ENCODE measurements at places on chromosomes 4 and X.

DNA sequence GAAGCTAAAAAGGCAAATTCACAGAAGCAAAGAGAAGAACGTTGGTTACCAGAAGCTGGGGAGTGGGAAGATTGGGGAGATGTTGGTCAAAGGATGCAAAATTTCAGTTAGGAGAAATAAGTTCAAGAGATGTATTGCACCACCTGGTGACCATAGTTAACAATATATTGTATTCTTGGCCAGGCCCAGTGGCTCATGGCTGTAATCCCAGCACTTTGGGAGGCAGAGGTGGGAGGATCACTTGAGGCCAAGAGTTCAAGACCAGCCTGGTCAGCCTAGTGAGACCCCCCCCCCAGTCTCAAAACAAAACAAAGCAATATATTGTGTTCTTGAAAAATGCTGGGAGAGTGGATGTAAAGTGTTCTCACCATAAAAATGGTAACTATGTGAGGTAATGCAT is 67.9 kb downstream of the TAB3 start:
- no peak for DNase-seq

DNA sequence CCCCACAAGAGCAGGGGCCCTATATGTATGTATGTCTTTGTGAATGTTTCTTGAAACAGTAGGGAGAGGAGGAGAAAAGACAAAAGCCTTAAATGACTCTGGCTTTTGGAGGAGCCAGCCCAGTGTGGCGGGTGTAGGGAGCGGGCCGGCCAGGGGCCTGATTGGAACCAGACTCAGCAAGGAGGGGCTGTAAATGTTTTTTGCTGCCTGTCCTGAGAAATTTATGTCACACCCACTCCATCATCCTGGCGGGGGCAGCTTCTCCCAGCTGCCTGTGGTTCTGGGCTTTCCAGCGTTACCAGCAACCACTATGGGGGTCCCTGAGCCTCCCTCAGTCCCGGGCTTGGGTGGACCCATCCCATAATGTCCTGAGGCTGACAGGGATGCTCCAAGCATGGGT is 130.8 kb downstream of the PJA1 start:
- DNase-seq = no peak

- no peak for DNase-seq
These were observed 106.2 kb upstream of the RAPGEF2 start for GRCh38 chr4:158996669-158997074.

DNA sequence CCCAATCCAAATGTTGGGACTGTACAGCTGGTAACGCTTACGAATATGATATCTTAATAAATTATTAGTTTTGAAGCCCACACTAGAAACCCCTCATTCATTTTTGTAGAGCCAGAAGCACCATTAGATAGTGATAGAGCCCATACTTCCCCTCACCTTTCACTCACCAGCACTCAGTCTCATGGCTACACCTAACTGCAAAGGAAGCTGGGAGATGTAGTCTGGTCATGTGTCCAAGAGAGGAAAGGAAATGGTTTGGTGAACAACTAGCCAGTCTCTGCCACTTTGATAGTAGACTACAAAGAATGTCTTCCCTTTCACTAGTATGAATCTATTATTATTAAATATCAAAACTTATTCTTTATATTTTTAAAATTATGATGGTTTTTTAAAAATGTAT is 77.1 kb upstream of the EGFL6 start:
- DNase-seq = no peak

- no peak for DNase-seq
These were observed 8.5 kb downstream of the MXD4 start for GRCh38 chr4:2253160-2254084.

GRCh38 chrX:108090491-108091263 is 665 bp downstream of the PSMD10 start:
- DNase-seq = no peak

GRCh38 chr4:77710059-77710458 is 104.4 kb downstream of the CXCL13 start:
- DNase-seq = no peak

DNA sequence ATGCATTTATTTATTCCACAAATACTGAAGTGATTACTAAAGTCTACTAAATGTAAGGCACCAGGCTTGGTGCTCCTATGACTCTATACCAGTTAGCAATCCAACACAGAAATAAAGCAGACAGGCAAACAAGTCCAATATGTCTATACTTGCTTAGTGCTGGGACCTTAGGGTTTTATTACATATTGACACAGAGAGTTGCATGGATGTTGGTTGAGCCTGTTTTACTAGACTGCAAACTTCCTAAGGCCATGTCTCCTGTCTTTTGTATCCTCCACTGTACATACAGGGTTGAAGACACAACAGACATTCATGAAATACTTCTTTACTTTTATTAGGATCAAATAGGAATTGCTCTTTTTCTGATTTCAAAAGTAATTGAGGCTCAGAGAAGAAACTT is 69.0 kb downstream of the LNX1 start:
- no peak for DNase-seq

- DNase-seq = no peak
These were observed 132.1 kb downstream of the NSUN7 start for GRCh38 chr4:40881851-40882250.

DNA sequence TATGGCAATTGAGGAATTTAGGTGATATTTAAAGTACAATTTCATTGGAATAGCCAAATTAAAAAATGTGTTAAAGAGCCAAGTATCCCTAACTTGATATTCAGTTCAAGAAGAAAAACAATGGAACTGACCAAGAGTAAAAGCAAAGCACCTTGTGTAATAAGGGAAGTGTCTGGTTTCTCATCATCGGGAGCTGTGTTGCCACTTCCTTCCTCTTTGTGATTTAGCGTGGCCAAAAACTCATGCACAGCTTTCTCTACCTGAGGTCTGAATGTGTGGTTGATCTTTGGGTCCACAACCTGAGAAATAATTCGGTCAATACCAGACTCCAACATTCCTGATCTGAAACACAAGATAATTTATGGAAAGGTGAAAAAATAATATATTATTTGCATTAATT is 12.4 kb downstream of the BOD1L1 start:
- no peak for DNase-seq

GRCh38 chr4:144411119-144411518 is 234.8 kb upstream of the HHIP start:
- no peak for DNase-seq

DNA sequence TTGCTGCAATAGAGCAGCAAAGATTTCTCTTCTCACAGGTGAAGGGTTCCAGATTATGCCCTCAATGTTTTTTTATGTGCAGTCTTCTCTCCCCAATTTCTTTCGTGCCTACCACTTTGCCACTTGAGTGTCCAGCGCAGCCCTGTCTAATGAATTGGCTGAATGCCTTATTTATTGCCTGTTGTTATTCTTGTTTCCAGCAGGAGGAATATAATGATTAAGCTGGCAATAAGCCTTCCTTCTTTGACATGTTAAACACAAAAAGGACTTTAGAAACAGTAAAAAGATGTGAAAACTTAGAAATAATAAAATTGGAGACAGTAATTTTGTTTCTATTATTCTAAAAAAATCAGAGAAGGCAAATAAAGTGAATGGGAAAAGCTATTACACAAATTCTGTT is 34.6 kb upstream of the FRAS1 start:
- DNase-seq = no peak

GRCh38 chr4:3391422-3391821 is 50.3 kb upstream of the HGFAC start:
- DNase-seq = no peak

DNA sequence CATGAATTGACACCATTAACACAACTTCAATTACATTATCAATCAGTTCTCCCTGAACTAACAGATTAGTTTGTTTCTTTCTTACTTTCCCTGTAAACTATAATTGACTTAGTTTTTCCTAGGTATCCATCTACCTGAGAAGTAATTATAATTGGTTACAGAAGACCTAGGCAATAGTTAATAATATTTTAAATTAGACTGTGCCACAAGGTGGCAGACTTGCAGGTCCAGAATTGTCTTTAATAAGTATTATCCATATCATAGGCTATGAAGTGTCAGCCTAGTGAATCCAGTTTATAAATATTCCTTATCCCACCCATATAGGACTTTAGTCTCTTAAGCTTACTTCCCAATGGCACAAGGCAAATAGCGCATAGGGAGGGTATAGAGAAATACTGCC is 48.9 kb upstream of the FAM47B start:
- DNase-seq = no peak

GRCh38 chr4:3775005-3775404 is 8.8 kb downstream of the ADRA2C start:
- no peak for DNase-seq

GRCh38 chrX:17411205-17411604 is 36.2 kb downstream of the NHS start:
- DNase-seq = no peak

DNA sequence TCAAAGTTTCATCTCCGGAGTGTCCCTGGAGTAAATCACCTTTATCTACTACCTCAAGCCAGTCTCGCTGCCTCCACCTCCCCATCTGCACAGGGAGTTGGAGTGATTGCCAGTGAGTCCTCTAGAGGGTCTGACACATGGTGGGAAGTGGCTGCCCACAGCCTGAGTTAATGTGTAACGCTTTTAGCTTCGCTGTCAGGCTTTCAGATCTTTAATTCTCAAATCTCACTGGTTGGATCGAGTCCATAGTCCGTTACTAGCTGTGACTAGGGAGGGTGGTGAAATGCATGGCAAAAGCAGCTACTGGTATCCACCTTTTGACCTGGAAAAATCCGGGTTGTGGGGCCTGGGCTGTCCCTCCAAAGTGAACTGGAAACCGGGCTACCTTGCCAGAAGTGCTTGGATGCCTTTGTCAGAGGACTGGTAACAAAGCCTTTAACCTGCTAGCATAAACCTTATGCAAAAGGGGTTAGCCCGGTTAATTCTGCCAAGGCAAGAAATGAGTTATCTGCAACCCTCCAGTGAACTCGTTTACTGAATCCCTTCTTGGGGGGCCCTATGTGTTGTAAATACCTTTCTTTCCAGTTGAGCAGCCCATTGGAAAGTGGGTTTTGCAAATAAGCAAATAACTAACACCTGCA is 5.1 kb upstream of the WDR1 start:
- DNase-seq = no peak

DNA sequence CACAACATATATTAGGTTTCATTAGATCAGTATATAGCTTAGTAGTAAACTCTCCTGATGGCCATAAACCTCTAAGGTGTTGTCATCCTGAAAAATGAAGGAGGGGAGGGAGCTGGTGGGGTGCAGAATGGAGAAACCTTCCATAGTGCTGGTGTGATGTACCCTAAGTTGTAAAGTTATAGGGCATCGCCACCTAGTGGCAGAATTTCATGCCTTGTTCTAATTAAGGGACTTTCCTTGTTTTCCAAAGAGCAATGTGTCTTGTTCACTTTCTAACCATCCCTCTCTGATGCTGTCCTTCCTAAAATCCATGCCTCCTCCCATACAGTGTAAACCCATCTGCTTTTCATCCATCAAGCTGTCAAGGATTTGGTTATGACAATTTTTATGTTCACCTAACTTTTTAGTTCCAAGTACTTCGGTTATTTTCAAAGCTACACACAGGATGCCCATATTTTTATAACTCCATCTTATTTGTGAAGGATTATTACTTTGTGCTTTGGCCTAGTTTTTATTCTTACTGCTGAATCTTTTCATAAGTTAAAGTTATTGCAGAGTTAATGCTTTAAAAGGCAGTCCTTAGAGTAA is 4.5 kb downstream of the NBDY start:
- peak; percentile 28 for DNase-seq

DNA sequence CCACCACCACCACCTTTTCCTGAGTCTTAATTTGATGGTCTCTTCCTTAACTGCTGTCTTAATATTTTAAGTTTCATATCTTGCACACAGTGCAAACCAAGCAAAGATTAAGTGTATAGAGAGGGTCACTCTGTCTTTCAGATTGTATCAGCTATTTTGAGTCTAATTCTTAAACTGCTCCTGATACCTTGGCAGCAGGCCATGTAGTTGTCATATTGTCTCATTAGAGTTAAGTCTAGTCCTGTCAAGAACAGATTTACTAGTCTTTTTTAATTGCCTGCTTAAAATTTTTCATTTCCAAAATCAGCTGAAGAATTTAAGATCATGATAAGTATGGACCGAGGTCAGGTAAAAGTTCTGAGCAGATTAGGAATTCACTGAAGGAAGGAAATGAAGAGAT is 51.5 kb downstream of the FHIP1A start:
- DNase-seq = no peak

GRCh38 chr4:829761-830600 is 4.1 kb upstream of the CPLX1 start:
- DNase-seq = no peak

DNA sequence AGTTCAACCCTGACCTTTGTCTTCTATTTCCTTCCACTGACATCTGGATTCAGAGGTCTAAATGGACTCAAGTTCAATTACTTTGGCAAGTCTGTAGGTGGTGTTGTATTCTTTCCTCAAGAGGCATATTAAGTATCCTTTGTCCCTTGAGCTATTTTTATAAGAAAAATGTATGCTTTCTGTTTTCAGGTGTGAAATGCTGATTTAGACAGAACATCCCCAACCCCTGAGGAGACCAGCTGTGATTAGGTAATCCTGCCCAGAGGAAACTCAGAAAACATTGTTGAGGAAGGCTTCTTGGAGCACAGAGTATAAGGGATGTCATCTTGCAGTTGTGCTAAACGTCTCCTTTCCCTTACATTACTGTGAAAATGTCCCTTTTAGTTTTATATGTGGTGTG is 46.6 kb upstream of the EGFL6 start:
- no peak for DNase-seq

GRCh38 chrX:10714531-10714930 is 94.1 kb upstream of the MID1 start:
- DNase-seq = no peak

DNA sequence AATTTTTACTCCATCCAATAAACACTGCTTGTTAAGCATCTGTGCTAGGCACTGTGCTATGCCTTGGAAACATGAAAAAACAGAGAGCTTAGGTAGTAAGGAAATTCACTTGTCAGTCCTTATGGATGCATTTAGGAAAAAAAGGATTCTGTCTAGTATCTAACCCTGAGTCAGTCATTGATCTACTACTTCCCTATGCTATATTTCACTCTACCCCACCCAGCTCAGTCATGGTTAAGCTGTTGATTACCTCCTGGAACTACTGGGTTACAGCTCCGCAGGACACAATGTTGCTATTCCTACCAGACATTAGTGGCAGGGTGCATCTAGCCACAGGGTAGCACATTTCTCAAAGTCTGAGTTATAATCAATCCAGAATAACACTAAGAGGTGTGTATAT is 2.9 kb upstream of the USP53 start:
- no peak for DNase-seq

DNA sequence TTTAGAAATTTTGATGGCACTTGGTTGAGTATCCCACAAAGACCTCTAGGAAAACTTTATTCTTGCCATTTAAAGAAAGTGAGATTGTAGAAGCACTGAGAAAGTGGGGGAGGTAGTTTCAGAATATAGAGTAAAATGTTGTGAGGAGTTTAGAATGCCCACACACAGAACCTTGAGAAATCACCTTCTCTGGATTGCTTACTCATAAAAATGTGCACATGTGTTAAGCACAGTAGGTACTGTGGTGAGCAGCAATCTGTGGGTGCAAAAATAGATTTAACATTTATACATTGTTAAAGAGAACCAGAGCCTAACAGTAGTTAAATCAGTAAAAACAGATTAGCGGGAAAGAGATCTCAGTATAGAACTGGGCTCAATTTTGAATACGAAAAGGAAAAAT is 201.2 kb upstream of the NWD2 start:
- no peak for DNase-seq
